ENCODE measurements at places on chromosomes 12 and 14.

GRCh38 chr12:2364631-2365051 lies 311.9 kb downstream of the CACNA1C start:
- no peak for DNase-seq
- H3K4me3 ChIP-seq = no peak overlapping the region
- H3K27me3 ChIP-seq = peaks cover 3% of the 10 kb centered on the region

GRCh38 chr14:34713681-34714319 lies 593 bp downstream of the CFL2 start:
- no peaks in the 10 kb centered on the region for H3K27me3 ChIP-seq
- H3K27ac ChIP-seq = peak overlapping the region; percentile 75
- H3K36me3 ChIP-seq = peaks cover 4% of the 10 kb centered on the region
- H3K4me3 ChIP-seq = peak overlapping the region; percentile 77

DNA sequence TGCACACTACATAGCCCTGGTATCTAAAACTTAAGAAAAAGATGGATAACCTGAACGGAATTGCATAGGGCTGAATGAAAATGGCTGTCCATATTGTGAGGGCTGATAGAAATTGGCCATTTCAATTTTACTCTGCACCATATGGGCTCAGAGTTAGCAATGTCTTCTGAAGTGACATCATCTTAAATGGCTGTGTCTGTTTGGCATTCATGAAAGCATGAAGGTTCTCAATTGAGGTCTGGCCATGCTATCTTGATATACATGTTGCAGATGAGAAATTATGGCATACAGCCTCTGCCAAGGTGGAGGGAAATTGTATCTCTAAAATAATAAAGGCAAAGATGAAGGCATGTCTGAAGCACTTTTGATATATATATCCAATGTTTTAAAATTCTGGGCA lies 226.0 kb upstream of the PDE3A start:
- no peak for DNase-seq
- no peak overlapping the region for H3K27ac ChIP-seq
- H3K27me3 ChIP-seq = no peaks in the 10 kb centered on the region
- no peak overlapping the region for H3K4me3 ChIP-seq

DNA sequence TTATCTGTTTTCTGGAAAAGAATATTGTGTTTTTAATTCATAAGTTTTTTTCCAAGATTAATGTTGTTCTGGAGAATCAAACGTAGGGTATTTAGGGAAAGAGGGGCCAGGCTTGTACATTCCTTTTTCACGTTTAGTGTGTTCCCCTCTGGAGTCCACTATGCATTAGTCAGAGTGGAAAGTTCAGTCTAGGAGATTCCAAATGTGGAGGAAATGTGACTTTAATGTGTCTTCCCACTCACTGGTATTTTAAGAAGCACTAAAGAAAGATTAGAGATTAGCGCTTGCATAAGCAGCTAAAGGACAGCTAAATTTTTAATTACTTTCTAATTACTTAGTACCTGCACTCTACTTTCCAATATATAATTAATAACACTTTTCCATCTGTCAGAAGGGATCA lies 4.4 kb upstream of the PDE6H start:
- no peak overlapping the region for H3K27ac ChIP-seq
- no peaks in the 10 kb centered on the region for H3K36me3 ChIP-seq
- H3K4me3 ChIP-seq = no peak overlapping the region
- no peak for DNase-seq
- H3K27me3 ChIP-seq = no peaks in the 10 kb centered on the region

DNA sequence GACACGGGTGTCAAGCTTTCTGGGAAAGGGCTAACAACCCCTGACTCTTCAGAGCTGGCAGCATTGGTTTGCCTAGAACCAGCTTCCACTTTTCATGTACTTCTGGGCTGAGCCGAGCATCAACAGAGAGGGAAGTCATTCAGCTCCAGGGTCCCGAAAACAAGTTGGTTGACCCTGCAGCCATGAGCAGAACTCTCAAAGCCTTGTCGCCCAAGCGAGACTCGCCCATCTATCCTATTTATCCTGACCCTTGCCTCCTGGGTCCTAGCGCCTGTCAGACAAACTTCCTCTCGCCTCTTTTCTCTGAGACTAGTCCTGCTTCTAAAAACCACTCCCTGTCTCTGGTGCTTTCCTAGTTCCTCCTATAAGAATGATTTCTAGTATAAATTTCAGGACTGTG lies 47.9 kb downstream of the ASCL4 start:
- no peaks in the 10 kb centered on the region for H3K36me3 ChIP-seq
- no peak for DNase-seq
- H3K27ac ChIP-seq = no peak overlapping the region
- H3K4me1 ChIP-seq = no peaks in the 10 kb centered on the region

DNA sequence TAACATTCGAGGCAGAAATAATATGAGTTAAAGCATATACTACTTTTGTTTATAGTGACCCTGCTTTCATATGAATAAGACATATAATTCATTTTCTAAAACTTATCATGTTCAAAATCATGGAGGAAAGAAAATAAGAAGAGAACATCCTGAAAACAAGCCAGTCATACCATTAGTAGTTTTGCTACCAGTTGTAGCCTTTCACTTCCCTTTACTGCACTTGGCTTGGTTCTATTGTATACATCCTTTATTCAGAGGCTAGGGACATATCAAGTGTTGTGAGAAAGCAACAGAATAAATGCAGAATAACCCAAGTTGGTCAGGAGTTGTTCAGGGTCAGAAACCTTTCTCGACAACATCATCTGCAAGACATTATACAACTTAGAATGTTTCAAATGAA lies 598.7 kb downstream of the SOX5 start:
- no peak overlapping the region for H3K27ac ChIP-seq
- DNase-seq = no peak
- H3K4me1 ChIP-seq = no peaks in the 10 kb centered on the region
- H3K36me3 ChIP-seq = no peaks in the 10 kb centered on the region
- H3K27me3 ChIP-seq = no peaks in the 10 kb centered on the region
- no peak overlapping the region for H3K4me3 ChIP-seq

GRCh38 chr14:37583358-37584210 lies 11.5 kb downstream of the FOXA1 start:
- H3K4me1 ChIP-seq = peaks cover 21% of the 10 kb centered on the region
- peaks cover 52% of the 10 kb centered on the region for H3K27me3 ChIP-seq
- no peak for DNase-seq
- H3K4me3 ChIP-seq = no peak overlapping the region

GRCh38 chr12:103696101-103696500 lies 109.0 kb downstream of the STAB2 start:
- H3K4me1 ChIP-seq = no peaks in the 10 kb centered on the region
- DNase-seq = no peak
- no peak overlapping the region for H3K27ac ChIP-seq
- H3K36me3 ChIP-seq = no peaks in the 10 kb centered on the region
- no peak overlapping the region for H3K4me3 ChIP-seq

DNA sequence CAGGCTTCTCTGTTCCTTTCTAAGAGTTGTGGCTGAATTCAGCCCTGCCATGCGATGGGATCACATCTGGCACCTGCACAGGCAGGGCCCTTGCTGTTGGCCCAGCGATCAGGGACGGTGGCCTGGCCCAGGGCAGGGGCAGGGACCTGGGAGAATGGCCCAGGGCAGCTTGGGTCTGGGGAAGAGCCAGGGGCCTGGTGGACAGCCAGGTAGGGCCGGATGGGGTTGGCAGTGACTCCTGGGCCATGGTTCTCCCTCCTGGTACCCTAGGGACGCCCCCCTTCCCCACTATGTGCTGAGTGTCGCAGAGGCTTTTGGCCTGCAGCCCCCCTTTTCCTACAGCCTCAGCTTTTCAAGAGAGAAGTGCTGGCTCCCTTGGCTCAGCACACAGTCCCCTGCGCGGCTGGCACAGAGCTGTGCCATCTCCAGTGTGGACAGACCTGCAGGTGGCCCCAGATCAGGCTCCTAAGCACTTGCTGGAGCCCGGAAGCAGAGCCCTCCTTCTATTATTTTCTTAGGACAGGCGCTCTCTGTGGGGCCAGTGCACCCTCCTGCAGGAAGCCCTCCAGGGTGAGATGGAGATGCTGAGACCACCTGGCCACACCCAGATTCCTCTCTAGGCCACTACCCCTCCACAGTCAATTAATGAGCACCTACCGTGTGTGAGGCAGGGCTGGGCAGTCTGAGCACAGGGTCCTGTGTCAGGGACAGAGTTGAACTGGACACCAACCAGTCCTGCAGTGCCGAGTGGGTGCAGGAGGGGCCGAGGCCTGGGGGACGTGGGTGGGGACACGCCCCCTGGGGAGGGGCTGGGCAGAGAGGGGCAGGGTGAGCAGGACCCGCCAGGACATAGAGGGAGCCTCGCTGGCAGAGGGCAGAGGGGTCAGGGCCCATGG lies 267.6 kb downstream of the ADGRD1 start:
- H3K4me1 ChIP-seq = no peaks in the 10 kb centered on the region
- no peak overlapping the region for H3K27ac ChIP-seq
- H3K4me3 ChIP-seq = no peak overlapping the region
- no peaks in the 10 kb centered on the region for H3K27me3 ChIP-seq
- DNase-seq = no peak
- no peaks in the 10 kb centered on the region for H3K36me3 ChIP-seq

GRCh38 chr12:64720884-64721283 lies 38.3 kb downstream of the GNS start:
- H3K36me3 ChIP-seq = peaks cover 15% of the 10 kb centered on the region
- no peak overlapping the region for H3K4me3 ChIP-seq
